ENCODE measurements at places on chromosomes 4 and X.

DNA sequence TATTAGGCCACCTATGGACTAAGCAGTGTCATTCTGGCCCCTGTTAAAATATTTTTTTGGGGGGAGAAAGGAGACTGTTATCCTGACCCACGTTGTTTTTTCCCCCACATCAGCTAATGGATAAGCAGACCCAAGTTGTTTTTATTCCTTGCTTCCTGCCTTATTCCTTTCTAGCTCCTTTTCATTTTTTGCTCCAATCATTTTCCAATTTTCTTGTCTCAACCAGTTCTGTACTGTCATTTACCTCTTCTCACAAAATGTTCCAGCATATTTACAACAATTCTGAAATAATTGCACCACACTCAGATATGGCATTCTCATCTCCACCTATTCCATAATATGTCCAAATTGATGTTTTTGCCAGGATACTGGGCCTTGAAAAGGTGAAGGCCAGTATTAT lies 150.3 kb downstream of the NEXMIF start:
- no peak for DNase-seq

- no peak for DNase-seq
These were observed 12.7 kb downstream of the ACOX3 start for GRCh38 chr4:8427761-8428287.

GRCh38 chrX:39957816-39958566 lies 139.8 kb downstream of the BCOR start:
- no peak for DNase-seq

GRCh38 chr4:138014590-138015288 lies 227.4 kb downstream of the SLC7A11 start:
- no peak for DNase-seq

DNA sequence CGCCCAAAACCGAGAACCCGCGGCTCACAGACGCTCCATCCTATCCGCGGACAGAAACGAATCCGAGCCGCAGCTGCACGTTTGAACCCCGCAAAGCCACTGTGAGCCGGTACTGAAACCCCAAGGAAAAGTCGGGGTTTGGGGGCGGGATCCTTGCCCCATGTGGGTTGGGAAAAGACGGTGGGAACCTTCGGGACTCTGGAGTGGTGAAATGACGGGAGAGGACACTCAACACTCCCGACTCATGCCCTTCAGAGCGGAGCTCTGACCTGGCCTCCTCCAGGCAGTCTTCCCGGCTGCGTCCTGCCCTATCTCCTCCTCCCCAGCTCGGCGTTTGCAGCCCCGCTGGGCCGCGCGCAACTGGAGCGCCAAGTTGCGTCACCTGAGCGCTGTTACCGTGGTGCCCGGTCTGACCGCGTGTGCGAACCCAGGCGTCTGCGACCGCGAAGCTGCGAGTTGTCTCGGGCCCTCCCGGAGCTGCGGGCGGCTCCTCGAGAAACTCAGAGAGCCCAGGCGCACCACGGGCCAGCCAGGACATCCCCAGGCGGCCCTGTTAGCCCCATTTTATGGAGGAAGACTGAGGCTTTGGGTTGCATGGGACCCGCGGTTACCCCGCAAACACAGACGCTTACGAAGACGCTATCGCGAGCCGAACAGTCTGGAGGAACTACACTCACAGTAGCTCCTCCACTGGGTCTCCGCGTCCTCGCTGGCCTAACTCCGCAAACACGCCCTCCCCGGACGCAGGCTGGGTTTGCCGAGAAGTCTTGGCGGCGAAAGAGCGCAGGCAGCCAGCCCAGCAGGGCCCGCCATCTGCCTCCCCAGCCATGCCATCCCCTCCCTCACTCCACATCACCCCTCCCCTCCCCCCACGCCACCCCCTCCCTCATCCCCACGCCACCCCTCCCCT lies 20.3 kb upstream of the HMX1 start:
- DNase-seq = no peak

DNA sequence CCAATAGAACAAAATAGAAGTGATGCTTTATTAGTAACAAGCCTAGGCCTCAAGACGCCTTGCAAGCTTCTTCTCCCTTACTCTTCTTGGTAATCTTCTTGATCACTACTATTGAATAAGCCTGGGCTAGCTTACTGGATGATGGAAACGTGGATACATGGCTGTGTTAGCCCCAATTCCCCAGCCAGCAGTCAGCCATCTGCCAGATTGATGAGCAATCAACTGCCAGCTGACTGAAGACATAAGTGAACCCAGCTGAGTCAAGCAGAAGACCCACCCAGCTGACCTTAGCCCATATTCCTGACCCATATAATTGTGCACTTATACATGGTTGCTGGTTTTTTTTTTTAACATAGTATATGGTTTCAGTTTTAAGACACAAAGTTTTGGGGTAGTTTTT lies 130.4 kb downstream of the DHX15 start:
- DNase-seq = no peak

- DNase-seq = peak; percentile 5
These were observed 67.6 kb upstream of the SLC7A3 start for GRCh38 chrX:70998411-70999027.

GRCh38 chr4:107665001-107665400 lies 55.0 kb downstream of the PAPSS1 start:
- DNase-seq = no peak

DNA sequence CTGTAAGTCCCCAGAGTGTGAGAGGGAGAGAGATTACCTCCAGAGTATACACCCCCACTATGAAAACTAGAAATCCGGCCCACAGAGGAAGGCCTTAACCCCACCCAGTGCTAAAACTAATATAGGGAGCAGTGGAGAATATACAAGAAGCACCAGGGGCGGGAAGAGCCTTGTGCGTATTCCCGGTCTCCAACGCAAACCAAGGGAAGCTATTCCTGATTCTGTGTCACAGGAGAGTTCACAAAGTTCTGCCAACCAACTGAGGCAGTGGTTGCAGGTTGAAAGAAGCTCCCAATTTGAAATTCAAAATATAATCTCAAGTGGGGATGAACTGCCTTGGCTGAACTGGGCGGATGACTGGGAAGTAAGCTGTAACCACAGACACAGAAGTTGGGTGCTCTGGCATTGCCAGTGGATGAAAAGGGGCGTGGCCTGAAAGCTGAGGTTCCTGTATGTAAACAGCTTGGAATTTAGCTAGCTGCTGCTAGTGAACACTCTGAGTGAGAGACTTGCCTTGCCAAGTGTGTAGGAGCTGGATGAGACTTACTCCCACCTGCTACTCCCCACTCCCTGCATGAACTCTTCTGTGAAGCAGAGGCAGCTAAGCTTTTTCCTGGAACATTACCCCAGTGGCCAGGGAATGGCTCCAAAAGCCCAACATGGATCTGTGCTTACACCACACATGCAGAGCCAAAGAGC lies 32.7 kb downstream of the ELF2 start:
- DNase-seq = no peak

DNA sequence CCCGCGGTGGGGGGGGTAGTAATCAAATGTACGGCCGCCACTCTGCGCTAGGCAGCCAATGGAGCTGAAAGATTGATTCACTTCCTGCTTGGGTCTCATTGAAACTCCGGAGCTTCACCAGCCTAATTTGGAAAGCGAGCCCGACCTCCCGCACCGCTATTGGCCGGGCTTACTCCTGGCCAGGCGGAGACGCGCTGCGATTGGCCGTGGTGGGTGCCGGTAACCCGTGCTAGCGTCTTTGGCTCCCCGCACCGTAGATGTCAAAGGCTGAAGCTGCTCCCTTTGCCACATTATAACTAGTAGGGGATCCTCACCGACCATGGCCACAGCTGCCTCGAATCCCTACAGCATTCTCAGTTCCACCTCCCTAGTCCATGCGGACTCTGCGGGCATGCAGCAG lies at the start of gene POU3F4:
Gene POU3F4 (plus strand): TSS at position 285 of the 400 bp plus-strand sequence. CDS start 35 bp downstream, at position 320.
- DNase-seq = peak; percentile 37

All from neural crest cell (in vitro differentiated cells).